ENCODE measurements at places on chromosomes 7 and 10. TPM values are rescaled to one million over a fixed set of nuclear protein-coding genes. Genes with fewer than 3 reads are reported as not detected.

Gene KLF14
- total RNA-seq: not detected

Gene TACC2
- 28.5 TPM for total RNA-seq

Gene NOM1
- total RNA-seq: 31.5 TPM

Gene NPVF
- not detected for total RNA-seq

Gene OR2A1
- 0.32 TPM for total RNA-seq

DNA sequence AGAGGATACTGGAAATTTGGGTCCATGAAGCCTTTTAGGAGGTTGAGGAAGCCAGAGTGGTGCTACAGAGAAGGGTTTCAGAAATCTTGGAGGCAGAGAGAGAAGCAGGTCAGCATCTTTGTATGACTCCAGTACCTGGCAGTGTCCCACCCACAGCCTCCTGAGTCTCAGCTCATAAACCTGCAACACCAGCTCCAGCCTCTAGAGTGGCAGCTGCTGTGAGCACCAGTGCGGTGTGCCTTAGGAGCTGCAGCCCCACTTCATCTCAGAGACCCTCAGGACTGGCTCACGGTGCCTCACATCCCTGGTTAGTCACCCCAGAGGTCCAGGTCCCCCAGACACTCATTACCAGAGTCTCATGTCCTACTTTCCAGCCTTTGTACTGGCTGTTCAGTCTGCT lies 84.8 kb upstream of the PRKAR2B start:
- no peak overlapping the region for H3K27ac ChIP-seq
- no peak overlapping the region for H3K4me3 ChIP-seq
- no peaks in the 10 kb centered on the region for H3K4me1 ChIP-seq
- no peaks in the 10 kb centered on the region for H3K36me3 ChIP-seq
- DNase-seq: no peak

GRCh38 chr7:157918326-157919080 lies 581.7 kb downstream of the DNAJB6 start:
- H3K4me3 ChIP-seq: no peak overlapping the region
- H3K36me3 ChIP-seq: no peaks in the 10 kb centered on the region
- H3K27ac ChIP-seq: no peak overlapping the region
- no peak for DNase-seq
- H3K27me3 ChIP-seq: no peaks in the 10 kb centered on the region

DNA sequence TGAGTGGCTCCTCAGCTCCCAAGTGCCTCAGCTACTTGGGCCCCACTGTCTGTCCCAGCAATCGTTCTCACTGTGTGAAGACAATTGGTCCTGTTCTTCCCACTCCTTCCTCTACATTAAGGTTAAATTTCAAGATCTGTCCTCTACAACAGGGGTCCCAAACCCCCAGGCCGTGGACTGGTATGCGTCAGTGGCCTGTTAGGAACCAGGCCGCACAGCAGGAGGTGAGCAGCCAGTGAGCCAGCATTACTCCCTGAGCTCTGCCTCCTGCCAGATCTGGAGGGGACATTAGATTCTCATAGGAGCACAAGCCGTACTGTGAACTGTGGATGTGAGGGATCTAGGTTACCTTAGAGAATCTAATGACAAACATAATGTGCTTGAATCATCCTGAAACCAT lies 376.9 kb upstream of the FZD8 start:
- H3K27ac ChIP-seq: no peak overlapping the region
- no peaks in the 10 kb centered on the region for H3K4me1 ChIP-seq
- H3K4me3 ChIP-seq: no peak overlapping the region

GRCh38 chr10:126186766-126187165 lies 201.5 kb downstream of the ADAM12 start:
- H3K4me1 ChIP-seq: no peaks in the 10 kb centered on the region
- no peak overlapping the region for H3K4me3 ChIP-seq
- DNase-seq: no peak
- no peak overlapping the region for H3K27ac ChIP-seq
- no peaks in the 10 kb centered on the region for H3K36me3 ChIP-seq

GRCh38 chr10:131577786-131578471 lies 266.4 kb upstream of the TCERG1L start:
- no peak overlapping the region for H3K4me3 ChIP-seq
- H3K4me1 ChIP-seq: no peaks in the 10 kb centered on the region
- H3K36me3 ChIP-seq: no peaks in the 10 kb centered on the region
- DNase-seq: peak; percentile 30
- H3K27me3 ChIP-seq: peaks cover 16% of the 10 kb centered on the region

DNA sequence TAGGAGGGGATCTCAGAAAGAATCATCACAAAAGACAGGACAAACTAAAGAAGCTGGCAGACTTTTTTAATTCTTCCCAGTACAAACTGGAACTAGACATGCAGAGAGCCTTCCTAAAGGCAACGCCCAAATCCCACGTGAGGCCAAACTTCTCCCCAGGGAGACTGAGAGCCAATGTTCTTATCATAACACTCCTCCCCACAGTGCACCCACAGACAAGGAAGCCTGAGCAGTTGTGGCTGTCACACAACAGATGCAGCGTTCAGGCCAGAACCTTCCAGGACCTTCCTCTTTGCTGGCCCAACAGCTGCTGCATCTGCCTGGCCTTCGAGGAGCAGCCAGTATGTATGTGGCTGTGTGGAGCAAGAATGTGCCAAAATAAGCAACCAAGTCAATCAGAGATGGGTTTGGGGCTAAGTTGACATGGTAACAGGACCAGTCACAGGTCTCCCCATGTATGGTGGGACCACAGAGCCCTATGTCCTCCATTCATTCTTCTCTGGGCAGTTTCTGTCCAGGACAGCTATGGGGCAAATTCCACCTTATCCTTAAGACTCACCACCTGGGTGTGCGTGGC lies 34.9 kb downstream of the SRPK2 start:
- no peak overlapping the region for H3K4me3 ChIP-seq
- no peaks in the 10 kb centered on the region for H3K36me3 ChIP-seq
- peak overlapping the region; percentile 35 for H3K27ac ChIP-seq
- H3K27me3 ChIP-seq: no peaks in the 10 kb centered on the region

DNA sequence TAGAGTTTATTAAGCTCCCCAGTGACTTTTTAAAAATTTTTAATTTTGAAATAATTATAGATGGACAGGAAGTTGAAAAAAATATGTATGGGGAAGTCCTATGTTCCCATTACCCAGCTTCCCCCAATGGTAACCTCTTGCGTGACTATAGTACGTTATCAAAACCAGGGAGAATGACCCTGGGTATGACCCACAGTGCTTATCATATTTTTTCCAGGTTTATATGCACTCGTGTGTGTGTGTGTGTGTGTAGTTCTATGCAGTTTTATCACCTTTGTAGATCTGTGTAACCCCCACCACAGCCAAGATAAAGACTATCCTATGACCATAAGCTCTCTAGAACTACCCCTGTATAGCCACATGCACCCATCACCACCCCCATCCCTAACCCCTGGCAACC lies 72.8 kb downstream of the TBXAS1 start:
- no peaks in the 10 kb centered on the region for H3K4me1 ChIP-seq
- DNase-seq: no peak
- H3K4me3 ChIP-seq: no peak overlapping the region

DNA sequence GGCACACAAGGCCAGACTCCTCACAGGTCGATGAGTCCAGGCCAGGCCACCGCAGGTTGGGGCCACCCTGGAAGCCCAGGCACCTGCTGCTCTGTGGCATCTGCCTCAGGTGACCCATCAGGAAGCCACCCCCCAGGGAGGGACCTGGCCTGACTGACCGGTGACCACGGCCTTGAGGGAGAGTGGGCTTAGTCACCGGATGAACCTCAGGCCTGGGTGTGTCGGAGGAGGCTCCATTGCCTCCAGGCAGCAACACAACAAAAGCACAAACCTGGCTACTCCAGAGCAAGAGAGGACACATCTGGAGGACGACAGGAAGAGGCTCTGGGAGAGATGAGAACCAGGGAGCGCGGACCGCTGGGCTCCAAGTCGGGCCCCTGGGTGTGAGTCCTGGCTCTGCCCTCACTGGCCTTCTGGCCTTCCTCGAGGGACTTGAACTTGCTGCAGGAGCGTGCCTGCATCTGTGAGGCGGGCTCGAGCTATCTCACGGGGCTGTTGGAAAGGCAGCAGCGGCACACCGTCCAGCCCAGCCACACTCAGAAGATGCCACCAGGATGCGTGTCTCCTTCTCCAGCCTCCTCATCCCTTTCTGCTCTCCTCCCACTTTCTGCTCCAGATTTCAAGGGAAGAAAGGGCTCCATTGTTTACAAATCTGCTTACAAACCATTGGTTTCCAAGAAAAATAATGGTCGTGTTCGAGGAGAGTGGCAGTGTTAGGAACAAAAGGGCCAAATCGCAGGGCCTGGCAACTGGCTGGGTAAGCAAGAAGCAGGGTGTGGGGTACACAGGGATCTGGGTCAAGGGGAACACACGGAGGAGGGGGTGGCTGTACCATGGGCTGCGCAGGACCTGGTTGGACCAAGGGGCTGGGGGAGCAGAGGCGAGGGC lies 152.9 kb downstream of the ADAM12 start:
- H3K4me1 ChIP-seq: no peaks in the 10 kb centered on the region
- H3K4me3 ChIP-seq: no peak overlapping the region
- no peaks in the 10 kb centered on the region for H3K27me3 ChIP-seq
- H3K36me3 ChIP-seq: no peaks in the 10 kb centered on the region

- no peaks in the 10 kb centered on the region for H3K27me3 ChIP-seq
- no peak for DNase-seq
- no peaks in the 10 kb centered on the region for H3K4me1 ChIP-seq
- H3K36me3 ChIP-seq: no peaks in the 10 kb centered on the region
- no peak overlapping the region for H3K4me3 ChIP-seq
These were observed 2.6 kb upstream of the SEC31B start for GRCh38 chr10:100522107-100522801.

DNA sequence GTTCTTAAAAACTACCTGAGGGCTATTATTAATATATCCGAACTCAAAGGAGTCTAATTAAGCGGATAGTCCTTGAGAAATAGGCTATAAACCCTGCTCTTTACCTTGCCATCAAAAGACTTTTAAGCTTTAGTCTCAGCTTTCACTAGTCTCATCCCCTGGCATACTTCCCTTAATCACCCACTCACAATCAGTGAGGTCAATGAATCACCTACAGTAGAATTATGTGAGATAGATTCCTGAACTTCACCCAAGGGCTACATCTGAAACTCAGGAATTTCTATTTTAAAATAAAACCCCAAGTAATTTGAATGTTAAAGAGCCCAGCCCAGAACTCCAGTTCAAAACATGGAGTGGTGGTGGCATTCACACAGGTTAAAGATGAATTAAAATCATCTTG lies 108.7 kb downstream of the ETV1 start:
- H3K4me1 ChIP-seq: no peaks in the 10 kb centered on the region
- DNase-seq: no peak
- H3K27ac ChIP-seq: peak overlapping the region; percentile 57
- no peak overlapping the region for H3K4me3 ChIP-seq

GRCh38 chr7:25849500-25850184 lies 302.4 kb upstream of the NFE2L3 start:
- peaks cover 7% of the 10 kb centered on the region for H3K27me3 ChIP-seq
- no peak overlapping the region for H3K4me3 ChIP-seq
- peak overlapping the region; percentile 91 for H3K27ac ChIP-seq
- H3K36me3 ChIP-seq: no peaks in the 10 kb centered on the region

DNA sequence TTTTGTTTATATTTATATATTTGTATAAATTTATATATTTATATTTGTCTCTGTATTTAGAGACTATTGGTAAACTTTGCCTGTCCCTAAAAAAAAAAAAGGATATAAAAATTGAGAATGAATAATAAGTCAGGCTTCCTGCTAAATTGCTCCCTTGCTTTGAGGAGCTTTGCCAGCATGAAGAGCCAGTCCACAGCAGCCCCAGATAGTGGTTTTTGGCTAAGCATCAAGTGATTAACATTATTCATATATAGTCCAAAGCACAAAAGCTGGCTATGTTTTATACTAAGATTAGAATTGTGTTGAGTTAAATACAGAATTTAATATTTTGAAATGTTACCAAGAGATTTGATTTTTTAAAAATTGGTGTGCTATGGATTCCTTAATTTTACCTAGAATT lies 264.9 kb upstream of the FERD3L start:
- H3K4me3 ChIP-seq: no peak overlapping the region
- no peaks in the 10 kb centered on the region for H3K27me3 ChIP-seq
- H3K27ac ChIP-seq: no peak overlapping the region
- H3K36me3 ChIP-seq: no peaks in the 10 kb centered on the region
- no peaks in the 10 kb centered on the region for H3K4me1 ChIP-seq

- H3K36me3 ChIP-seq: no peaks in the 10 kb centered on the region
- H3K27me3 ChIP-seq: no peaks in the 10 kb centered on the region
- no peak for DNase-seq
- H3K27ac ChIP-seq: peak overlapping the region; percentile 88
- no peak overlapping the region for H3K4me3 ChIP-seq
These were observed 10.8 kb downstream of the ANXA11 start for GRCh38 chr10:80194373-80195045.

DNA sequence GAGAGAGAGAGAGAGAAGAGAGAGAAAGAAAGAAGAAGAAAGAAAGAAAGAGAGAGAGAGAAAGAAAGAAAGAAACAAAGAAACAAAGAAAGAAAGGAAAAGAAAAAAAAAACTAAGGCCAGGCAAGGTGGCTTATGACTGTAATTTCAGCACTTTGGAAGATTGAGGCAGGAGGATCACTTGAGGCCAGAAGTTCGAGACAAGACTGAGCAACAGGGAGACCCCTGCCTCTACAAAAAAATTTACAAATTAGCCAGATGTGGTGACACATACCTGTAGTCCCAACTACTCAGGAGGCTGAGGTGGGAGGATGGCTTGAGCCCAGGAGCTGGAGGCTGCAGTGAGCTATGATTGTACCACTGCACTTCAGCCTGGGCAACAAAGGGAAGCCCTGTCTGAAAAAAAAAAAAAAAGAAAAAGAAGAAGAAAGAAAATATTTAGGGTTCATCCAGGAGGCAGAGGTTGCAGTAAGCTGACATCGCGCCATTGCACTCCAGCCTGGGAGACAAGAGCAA lies 2.8 kb downstream of the SERPINE1 start:
- no peaks in the 10 kb centered on the region for H3K36me3 ChIP-seq
- no peaks in the 10 kb centered on the region for H3K27me3 ChIP-seq
- DNase-seq: no peak
- no peaks in the 10 kb centered on the region for H3K4me1 ChIP-seq
- no peak overlapping the region for H3K27ac ChIP-seq
- no peak overlapping the region for H3K4me3 ChIP-seq

DNA sequence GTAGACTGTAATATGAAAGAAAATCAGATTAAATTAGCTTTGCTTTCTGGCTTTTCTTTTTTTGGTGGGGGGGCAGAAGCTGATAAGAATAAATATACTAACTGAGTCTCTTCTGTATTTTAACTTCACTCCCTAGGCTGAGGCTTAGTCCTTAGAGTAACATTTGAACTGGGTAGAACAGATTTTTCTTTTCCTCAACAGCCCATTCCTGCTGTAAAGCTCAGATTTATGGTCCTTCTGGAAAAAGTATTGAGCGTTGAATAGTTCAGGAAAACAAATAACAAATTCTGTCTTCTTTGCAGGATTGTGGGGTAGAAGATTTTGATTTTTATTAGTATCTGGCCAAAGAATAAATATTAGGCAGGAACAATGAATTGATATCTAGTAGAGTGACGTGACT lies 17.9 kb downstream of the SGPL1 start:
- no peak for DNase-seq
- H3K4me1 ChIP-seq: no peaks in the 10 kb centered on the region
- H3K4me3 ChIP-seq: no peak overlapping the region

Measured in breast epithelium (tissue), 4 donors.